Stimulated activated CD8-positive, alpha-beta memory T cell treated with anti-CD3 and anti-CD28 coated beads, Interleukin-2, amount 100 ng/mL, for 48 hours (primary cell): ENCODE measurements at places on chromosomes 12 and 14.

DNA sequence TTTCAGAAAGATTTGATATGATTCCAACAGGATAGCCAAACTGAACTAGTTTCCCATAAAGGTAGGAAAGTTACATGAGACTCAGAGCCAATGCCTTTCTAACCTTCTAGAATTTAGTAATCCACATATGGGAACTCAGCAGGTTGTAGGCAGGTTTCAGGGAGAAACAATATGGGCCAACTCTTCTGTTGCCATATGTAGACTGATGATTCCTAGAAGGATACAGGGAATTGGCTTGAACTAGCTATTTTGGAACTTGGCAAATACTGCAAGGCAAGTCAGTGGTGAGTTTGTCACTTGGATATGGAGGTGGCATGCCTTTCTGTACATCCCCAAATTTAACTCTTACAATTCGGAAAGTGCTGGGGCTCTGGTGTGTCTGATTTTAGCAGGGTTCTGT lies 15.5 kb downstream of the SUDS3 start:
- no peak for DNase-seq

DNA sequence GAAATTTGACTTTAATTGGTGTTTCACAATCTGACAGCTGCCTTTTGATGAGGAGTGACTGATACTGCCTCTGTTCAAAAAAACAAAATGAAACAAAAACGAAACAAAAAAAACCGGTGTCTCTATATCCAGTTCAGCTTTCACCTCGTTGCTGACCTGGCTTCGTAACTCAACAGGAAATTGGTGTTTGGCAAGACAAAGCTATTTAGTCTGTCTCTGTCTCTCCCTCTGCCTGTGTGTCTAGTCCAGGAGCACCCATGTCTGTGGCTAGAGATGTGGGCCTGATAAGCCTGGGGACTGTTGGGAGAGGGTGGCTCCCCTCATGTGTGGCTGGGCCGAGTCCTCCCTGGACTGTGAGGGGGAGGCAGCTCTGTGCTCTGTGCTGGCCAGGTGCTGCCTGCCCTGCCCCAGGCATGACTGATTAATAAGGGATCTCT lies 11.3 kb downstream of the CACNA1C start:
- no peak for DNase-seq

GRCh38 chr12:93442411-93443340 lies 929 bp upstream of the UBE2N start:
- DNase-seq: no peak

GRCh38 chr14:35779368-35779767 lies 29.7 kb downstream of the RALGAPA1 start:
- no peak for DNase-seq

GRCh38 chr14:20662968-20663732 lies 21.2 kb upstream of the RNASE4 start:
- peak; percentile 59 for DNase-seq
